ENCODE measurements at places on chromosomes 1 and 21.

- no peak for DNase-seq
These were observed 74.1 kb downstream of the CD46 start for GRCh38 chr1:207825719-207826556.

DNA sequence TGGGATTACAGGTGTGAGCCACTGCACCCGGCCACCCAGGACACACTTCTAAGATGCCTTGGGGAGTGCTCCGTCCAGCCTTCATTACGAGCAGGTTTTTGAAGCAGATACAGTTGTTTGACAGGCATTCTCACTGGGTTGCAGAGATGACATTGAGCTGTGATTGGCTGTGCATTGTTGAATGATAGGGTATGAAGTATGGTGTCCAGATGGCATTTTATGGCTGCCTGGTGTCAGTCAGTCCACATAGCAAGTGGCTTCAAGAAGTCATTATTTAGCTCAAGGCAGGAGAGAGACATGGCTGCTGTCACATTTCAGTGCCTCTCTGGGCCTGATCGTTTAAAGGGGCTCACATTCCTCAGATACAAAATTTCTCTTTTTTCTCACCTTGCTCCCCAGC is 14.8 kb upstream of the PADI2 start:
- DNase-seq: no peak

- DNase-seq: peak; percentile 32
These were observed 64.0 kb upstream of the SELENON start for GRCh38 chr1:25735956-25736529.

- peak; percentile 78 for DNase-seq
These were observed 5.1 kb upstream of the HES4 start for GRCh38 chr1:1004780-1005697.

- no peak for DNase-seq
These were observed 15.9 kb downstream of the SLC27A3 start for GRCh38 chr1:153790966-153791647.

DNA sequence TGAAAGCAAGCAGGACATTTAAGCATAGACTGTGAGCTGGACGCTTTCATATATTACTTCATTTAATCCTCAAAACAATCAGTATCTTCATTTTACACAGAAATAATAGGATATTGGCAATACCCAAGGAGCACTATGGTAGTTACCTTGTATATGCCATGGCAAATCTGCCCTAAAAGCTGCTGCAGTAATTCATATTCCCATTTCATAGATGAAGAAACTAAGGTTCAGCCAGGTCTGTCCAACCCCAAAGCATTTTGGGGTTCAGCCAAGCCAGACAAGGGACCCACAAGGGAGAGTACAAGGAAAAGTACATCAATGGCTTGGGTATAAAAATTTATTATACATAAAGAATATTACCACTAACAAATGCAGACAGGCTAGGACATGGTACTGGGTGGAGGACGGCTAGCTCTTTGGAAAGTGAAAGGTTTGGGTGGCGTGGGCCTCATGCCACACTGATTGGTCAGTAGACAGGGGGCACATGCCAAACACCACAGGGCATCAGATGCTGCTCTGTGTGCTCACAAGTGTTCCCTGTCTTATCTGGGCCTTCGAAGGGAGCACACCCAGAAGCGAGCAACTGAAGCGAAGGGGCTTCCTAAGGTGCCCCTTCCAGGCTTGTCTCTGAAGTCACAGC is 23.9 kb upstream of the PTAFR start:
- DNase-seq: no peak

DNA sequence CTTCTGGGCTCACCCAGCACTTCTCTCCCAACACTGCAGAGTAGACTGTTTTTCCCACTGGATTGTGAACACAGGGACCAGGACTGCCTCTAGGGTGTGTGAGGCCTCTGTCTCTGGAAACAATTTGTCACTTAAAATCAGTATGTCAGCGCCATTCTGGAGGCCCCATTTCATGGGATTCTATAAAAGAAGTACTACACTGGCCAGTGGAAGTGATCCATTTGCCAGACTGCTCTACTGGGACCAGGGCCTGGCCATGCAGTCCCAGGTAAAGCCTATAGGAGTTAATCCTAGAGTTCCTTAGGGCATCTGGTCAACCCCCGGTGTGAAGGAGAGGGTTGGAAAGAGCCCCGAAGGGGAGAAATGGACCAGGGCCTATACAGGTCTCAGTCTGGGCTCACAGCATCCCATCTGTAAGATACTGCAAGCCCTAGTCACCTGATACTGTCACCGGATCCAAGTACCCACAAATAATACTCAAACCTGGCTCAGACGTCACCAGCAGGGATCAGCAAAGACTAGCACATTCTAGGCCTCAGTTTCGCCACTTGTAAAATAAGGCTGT is 245.0 kb downstream of the FOXD2 start:
- no peak for DNase-seq

DNA sequence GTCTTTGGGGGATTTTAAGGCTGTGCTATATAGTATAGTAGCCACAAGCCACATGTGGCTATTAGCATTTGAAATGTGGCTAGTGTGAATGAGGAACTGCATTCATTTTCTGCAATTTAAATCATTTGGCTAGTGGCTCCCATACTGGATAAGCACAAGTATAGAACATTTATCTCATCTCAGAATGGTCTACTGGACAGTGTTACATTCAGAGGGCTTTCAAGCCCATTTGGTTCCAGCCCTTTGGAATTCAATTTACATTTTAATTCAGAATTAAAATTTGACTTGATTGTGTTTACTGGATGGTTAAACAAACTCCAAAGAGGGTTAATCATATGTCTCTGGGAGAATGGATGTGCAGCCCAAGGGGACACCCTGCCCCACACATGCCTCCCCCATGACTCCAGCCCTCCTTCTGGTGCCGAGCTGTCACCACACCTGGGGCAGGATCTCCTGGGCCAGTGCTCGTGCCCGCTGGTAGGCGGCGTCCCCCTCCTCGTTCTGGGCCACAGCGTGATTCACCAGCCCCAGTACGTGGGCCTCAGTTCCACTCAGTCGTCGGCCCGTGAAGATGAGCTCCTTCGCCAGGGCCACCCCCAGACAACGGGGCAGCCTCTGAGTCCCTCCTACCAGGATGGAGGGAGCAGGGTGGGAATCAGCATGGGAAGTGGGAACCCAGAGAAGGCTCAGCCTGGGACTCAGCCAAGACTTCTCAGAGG is 17.2 kb downstream of the ECHDC2 start:
- DNase-seq: no peak

DNA sequence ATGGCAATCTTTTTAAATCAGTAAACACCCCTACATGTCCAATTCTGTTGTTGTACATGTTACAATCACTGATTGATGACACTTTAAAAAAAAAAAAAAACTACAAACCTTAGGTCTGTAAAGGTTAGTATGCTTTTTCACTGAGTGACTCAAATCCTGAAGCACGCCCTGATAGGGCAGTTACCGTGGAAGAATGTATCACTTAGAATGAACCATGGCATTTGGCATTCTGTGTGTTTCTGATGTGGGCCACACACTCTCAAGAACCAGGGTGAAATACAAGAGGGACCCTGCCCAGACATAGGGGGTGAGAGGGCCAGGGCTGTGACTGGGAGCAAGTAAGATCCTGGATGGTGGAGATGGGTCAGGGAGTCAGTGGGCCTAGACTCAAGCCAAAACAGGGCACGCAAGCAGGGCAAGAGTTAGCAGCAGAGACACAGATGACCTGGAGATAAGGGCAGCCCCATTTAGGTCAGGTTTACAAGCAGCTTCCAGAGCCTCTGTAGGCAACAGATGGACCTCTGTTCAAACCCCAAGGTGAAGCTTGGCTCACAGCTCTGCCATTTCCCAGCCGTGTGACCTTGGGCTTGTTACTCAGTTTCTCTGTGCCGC is 47.6 kb upstream of the DMRTB1 start:
- no peak for DNase-seq

- DNase-seq: no peak
These were observed 2.1 kb downstream of the DYRK1A start for GRCh38 chr21:37368541-37369279.

DNA sequence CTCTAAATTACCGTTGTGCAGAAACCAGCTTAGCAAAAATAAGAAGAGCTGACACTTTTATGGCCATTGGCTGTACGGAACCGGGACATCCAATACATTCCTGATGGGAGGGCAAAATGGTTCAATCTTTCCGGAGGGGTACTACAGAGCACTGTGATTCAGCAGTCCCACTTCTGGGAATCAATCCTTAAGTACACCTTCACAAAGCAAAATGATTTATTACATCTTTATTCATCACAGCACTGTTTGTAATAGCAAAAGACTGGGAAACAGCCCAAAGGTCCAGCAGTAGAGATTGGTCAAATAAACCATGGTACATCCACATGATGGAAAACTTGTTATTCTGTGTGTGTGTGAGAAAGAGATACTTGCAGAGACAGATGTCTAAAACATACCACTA is 9.7 kb downstream of the GNG12 start:
- DNase-seq: no peak

DNA sequence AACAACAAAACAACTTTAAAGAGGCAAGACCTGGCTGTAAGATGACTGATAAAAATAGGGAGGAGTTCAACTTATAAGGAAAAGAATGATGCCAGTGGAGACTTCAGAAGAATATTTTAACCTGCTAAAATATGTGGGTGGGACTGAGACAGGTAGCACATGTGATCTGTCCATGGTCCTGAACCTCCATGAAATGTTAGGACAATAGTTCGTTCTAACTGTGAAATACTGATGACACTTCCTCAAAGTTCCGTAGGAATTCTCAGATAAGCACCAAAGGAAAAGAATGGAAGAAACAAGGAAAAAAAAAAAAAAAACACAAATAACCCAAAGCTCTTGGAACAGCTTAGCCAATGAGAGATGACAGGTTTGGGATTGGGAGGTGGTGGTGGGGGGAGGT is 44.7 kb downstream of the CDC42BPA start:
- DNase-seq: no peak

- no peak for DNase-seq
These were observed 39.7 kb upstream of the PADI2 start for GRCh38 chr1:17158961-17159360.

DNA sequence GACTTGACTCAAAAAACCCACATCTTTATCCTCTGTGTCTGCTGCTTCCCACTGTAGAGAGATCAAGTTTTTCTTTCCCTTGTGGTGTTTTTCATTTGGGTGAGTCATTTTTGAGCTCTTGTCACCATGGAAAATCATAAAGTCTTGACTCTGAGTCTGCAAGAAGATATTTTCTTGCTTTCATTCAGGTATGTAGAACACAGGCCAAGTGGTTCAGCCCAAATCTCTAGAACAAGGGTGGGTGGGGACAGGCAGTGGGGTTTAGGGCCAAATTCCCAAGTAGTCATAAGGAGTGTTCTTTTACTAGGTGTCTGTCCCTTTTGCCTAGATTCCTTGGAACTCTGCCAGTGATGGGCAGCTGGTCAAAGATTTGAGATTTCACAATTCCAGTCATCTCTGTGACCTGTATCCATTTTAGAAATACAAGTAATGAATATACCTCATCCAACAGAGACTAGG is 21.5 kb upstream of the ARHGAP29 start:
- DNase-seq: no peak

- DNase-seq: no peak
These were observed 12.2 kb downstream of the ADSS2 start for GRCh38 chr1:244439391-244440032.

DNA sequence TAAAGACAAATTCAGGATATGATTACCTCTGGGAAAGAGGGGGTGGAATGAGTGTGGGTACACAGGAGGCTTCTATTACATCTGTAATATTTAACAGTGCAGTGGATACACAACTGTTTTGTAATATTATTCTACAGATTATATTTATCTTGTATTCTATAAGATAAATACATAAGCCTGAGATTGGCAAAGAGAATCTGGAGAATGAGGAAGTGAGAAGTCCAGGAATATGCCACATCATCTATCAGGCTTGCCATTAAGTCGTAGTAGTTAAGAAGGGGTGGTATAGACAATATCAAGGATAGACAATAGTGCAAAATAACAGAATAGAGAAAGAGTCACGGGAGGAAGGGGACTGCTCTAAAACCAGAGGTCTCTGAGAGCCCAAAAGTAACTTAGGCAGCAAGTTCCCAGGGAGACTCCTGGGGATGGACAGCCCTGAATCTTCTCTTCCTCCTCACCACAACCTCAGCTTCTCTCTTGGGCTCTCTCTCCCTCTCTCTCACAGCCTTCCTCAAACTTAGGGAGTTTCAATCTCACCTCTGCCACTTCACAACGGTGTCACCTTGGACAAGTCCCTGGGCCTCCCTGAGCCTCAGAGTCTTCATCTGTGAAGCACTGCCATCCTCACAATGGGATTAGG is 14.0 kb upstream of the PTAFR start:
- no peak for DNase-seq

DNA sequence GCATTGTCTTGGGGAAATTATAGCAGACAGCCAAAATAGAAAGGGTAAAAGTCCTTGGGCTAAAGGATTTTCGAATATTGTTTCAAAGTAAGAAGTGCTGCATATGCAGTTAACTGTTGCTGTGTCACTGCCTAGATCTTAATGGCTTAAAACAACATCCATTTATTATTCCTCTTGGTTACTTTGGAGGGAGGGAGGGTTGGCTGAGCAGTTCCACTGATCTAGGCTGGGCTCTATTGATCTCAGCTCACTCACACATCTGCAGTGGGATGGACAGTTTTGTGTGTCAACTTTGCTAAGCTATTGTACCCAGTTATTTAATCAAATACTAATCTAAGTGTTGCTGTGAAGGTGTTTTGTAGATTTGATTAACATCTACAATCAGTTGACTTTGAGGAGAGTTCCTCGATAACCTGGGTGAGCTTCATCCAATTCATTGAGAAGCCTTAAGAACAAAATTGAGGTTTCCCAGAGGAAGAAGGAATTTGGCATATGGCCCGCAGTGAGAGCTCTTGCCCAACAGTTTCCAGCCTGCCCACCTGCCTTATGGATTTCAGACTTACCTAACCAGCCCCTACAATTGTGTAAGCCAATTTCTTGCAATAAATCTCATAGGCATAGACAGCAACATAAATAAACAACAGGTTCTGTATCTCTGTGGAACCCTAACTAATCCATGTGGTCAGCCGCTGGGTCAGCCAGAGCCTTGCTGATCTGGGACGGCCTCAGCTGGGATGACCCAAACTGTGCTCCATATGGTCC is 187.3 kb downstream of the AK5 start:
- no peak for DNase-seq

DNA sequence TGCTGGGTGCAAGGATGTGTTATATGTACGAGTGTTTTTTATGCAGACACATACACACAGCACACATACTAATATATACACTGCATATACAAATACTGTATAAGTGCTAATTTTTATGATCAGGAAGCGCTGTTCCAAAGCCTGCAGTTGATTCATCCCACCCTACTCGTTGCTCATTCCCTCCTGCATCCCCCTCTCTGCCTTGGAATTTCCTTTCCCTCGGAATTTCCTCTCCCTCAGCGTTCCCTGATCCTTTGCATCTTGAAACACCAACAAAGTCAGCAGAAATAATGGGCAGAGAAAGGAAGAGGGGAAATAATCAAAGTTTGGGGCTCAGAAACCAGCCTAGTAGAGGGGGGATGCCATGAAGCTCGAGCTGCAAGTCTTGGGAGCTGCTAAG is 98.9 kb downstream of the CSMD2 start:
- DNase-seq: no peak

GRCh38 chr1:35564037-35564883 is 6.7 kb downstream of the NCDN start:
- peak; percentile 80 for DNase-seq
